Astrocyte (in vitro differentiated cells and primary cell): ENCODE measurements at places on chromosomes 13 and 19.

DNA sequence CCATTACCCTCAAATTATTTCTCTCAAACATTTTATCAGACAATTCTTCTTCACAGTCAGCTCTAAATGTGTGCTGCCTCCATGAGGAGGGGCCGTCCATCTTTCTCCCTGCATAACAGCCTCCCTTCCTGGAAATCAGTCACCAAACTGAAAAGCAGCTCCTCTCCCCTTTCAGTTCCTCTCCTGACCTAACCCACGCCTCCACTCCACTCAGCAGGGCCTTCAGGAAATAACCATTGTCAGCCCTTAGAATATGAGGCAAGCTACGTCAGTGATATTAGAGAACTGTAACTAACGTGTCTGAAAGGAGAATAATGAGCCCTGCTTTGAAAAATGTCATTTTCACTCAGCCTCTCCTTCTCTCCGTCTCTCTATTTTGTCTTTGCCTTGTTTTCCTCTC is 116.2 kb downstream of the OLFM4 start:
- no peak for DNase-seq

DNA sequence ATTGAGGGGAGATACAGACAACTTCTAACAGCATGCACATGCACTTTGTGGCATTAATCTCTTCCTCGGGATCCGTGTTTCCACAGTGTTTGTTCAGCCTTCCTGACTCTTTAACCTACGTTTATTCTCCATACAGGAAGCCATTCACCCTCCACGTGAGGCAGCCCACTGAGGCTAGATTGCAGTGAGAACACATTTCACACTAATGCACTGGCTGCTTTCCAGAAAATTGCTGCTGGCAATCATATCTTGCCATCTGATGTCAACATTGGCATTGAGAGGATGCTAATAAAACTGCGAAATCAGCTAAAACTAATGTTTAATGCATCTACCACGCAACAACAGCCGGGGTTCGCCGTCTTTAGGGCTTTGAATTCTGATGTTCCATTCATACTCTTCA is 30.0 kb downstream of the DCLK1 start:
- no peak for DNase-seq

DNA sequence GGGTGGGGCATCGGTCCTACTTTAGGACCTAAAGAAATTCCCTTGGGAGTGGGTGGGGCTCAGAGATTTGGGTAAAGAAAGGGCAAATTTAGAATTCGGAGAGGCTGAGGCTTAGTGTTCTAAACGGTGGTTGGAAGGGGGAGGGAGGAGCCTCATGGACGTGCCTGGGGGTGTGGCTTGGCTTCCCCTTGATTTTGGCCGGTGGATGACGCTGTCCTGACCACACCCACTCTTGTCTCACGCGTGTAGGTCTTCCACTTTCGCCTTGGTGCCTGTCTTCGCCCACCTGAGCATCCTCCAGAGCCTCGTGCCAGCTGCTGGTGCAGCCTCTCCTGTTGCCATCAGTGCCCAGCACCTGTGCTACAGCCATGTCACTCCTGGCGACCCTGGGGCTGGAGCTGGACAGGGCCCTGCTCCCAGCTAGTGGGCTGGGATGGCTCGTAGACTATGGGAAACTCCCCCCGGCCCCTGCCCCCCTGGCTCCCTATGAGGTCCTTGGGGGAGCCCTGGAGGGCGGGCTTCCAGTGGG is 1.2 kb upstream of the NUP62 start:
- DNase-seq = no peak

DNA sequence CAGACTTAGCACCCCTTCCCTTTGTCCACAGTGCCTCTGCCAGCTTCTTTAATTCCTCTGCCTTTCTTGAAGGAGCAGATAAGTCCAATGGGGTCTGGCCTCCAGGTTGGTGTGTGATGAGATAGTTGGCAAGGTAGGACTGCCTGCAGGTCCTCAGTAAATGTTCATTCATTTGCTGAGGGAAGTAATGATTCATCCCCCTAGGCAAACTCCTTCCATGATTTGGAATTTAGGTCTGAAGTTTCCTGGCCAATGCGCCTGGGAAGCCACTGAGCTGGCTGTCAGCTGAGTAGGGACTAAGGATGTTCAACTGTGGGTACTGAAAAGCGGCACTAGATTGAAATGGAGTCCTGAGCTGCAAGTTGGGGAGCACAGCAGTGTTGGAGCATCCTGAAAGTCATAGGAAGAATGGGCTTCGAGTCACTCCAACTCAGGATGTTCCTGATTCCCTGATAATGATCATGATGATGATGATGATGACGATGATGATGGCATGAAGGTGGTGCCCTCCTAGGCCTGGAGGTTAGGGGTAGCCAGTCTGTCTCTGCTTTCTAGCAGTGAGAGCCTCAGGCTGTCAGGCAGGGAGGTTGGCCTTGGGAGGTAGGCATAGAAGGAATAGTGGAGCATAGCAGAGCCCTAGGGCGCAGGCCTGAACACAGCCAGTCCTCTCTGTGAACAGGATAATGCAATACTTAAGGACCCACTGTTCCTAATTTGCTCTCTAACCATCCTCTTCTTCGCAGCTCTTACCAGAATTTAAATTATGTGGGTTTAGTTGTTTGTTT is 44.7 kb downstream of the COL4A2 start:
- no peak for DNase-seq

- DNase-seq = no peak
Measured at GRCh38 chr19:48868114-48868886, at the start of gene PLEKHA4. Gene PLEKHA4, minus strand, starts transcription at chr19:48868617. Its CDS starts 997 bp downstream, at chr19:48867620.

GRCh38 chr13:20144141-20144850 is 16.6 kb downstream of the GJA3 start:
- no peak for DNase-seq
